ENCODE measurements at places on chromosomes 11 and 22. TPM values are rescaled to one million over a fixed set of nuclear protein-coding genes. Genes with fewer than 3 reads are reported as not detected.

TMEM45B gene
- total RNA-seq: not detected

CSF2RB gene
- total RNA-seq: 3.5 TPM

GAB4 gene
- not detected for total RNA-seq

DNAJB7 gene
- total RNA-seq: not detected

RBM4 gene
- total RNA-seq: 129 TPM

UFD1 gene
- total RNA-seq: 55.0 TPM

NAALADL1 gene
- total RNA-seq: 0.77 TPM

C1QTNF5 gene
- total RNA-seq: 36.9 TPM

RAB38 gene
- 1.3 TPM for total RNA-seq

FOSL1 gene
- not detected for total RNA-seq

CAPN1 gene
- 174 TPM for total RNA-seq

TMEM191C gene
- not detected for total RNA-seq

KCNJ1 gene
- not detected for total RNA-seq

RAB39A gene
- total RNA-seq: not detected

GAL3ST1 gene
- 6.6 TPM for total RNA-seq

SAA1 gene
- total RNA-seq: 3.3 TPM

PGA5 gene
- total RNA-seq: not detected

RRP8 gene
- 20.5 TPM for total RNA-seq

TSSK2 gene
- total RNA-seq: not detected

WNT7B gene
- total RNA-seq: not detected

BDNF gene
- not detected for total RNA-seq

DDX10 gene
- total RNA-seq: 511 TPM

CPT1B gene
- 10.4 TPM for total RNA-seq

HIPK3 gene
- total RNA-seq: 391 TPM

ADAMTS15 gene
- 2.0 TPM for total RNA-seq
